G401 (cell line): ENCODE measurements at places on chromosomes 3 and 15.

GRCh38 chr3:196645096-196645495 lies 5.6 kb downstream of the NRROS start:
- DNase-seq = no peak

- DNase-seq = no peak
These were observed 8.9 kb downstream of the MCM2 start for GRCh38 chr3:127606981-127607595.

DNA sequence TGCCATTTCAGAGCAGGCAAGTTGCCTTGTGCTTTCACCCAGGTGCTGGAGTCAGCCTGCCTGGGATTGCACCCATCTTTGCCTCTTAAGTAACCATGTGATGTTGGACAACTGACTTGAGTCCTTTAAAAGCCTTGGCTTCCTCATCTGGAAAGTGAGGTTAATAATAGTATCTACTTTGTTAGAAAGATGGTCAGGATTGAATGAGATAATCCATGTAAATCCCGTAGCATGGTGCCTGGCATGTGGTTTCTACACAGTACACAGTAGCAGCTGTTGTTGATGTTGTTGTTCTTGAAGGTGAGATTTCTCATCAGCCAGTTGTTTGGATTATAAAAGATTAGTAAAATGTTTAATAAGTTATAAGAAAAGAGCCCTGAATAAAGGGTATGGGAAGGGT lies 48.8 kb downstream of the PSMD6 start:
- no peak for DNase-seq

DNA sequence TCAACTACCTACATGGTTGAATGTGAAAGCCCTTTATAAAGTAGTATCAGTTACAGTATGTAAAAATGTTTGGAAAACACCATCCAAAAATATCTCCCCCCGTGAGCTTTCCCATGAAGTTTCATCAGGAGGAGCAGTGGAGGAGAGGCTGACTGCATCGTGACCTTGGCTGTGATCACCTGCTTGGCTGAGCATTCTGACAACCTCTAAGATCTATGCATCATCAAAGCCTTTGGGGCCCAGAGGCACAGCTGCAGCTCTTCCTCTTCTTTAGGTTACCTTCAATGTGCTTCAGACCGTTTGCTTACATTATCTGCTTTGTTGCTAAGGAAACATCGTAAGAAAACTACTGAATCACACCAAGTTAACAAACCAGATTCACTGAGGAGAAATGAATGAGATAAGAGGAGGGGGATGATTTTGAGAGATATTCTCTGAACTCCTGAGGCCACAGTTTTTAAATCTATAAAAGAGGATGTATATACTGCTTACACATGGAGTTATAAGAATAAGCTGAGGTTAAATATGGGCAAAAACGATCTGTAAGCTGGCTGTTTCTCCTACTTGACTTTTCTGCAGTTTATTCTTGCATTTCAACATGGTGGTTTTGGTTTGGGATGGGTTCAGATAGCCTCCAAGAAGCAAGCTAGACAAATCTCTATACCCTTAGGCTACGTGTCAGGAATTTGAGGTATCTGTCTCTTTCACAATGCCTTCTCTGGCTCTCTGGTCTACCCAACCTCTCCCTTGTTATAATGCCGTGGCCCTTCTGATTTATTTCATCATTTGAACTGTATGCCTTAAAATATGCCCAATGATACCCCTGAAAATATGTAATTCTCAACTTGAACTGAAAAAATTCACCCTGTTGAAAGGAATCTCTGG lies 4.0 kb downstream of the GCSAM start:
- no peak for DNase-seq

GRCh38 chr3:122409446-122409845 lies 6.4 kb downstream of the WDR5B start:
- no peak for DNase-seq

DNA sequence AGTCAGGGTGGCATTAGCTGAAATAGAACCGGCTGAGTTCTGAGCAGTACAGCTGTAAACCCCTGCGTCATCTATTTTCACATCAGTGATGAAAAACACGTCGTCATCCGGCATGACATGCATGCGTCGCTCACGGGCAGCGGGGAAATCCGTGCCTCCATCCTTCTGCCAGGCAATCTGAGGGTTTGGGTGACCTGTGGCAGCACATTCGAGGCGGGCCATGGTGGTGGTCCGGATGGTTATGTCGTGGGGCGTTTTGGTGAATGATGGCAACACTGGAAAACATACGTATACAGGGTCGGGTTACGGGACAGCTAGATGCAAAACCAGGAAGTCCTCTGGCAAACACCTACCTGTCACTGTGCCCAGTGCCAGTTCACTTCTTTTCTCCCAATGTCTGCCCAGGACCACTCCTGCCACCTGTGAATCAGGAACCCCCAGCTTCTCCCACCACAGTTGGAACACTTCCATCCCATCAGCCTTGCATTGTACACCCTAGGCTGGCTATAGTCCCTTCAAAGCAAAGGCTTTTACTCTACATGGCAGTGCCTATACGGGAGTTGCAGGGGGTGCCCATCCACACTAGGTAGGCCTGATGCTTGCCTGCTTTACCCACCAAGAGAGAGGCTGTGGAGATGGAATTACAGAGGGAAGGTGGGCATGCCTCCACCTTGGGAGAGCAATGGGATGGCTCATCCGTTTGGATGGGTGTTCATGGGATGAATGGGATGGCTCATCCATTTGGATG lies 116.7 kb downstream of the LRIG1 start:
- no peak for DNase-seq

- no peak for DNase-seq
These were observed 18.0 kb upstream of the SLTM start for GRCh38 chr15:58951388-58952007.

DNA sequence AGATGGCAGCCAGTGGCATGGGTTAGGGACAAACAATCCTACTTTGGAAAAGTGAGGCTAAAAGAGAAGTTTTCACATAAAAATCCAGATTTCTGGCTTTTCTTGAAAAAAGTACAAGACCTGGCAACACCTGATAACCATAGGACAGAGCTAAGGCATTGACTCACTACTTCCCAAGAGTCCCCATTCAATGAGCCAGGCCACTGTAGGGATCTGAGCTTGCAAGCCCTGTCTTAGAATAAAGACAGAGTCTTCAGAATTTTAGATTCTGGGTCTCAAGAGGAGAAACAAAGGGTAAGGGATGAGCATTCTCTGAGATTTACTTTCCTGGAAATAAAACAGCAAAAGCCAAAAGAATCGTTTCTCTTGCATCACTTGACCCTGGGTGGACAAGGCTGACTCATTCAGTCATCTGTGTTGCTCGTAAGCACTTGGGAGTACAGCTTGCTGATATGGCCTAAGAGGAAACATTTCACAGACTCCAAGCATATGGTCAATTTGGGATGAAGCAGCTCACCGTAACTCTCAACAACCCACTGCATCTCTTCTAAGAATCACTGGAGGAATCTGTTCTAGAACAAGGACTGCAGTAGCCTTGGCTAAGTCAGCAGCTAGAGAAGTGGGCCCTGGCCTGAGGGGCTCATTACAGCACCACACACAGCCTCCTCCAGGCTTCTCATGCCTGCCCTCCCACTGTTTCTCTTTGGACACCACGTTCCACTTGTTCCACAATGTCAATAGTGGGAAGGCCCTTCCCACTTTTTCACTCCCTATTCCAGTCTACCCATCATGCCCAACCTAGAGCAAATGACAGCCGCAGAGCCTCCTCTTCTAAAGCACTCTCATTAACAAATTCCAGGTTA lies 86.2 kb downstream of the RFTN1 start:
- DNase-seq = no peak

DNA sequence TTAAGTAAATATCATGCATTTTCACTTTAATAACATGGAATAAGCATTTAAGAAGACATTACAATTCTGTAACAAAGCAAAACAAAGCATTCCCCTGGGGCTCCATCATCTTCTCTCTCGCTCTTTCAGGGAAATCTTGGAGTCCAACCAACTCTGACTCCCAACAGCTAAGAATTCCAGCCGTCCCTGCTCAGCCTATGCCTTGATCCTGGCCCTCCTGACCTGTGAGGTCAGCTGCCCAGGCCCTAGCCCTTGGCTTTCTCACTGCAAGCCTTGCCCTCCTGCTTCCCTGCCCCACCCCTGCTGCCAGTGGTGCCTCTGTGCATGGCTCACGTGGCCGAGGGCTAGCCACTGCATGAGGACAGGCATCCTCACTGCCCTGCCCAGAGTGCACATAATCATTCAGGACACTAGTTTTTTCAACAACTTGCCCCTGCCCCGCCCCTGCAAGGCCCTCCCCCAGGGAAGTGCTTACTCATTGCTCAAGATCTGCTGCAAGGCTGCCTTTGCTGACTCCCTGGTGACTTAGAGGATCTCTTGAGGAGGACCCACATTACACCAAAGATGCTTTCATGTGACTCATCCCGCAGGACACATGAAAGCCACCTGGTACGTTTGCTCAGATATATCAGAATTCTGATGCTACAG lies 37.6 kb downstream of the MTMR10 start:
- no peak for DNase-seq

- no peak for DNase-seq
These were observed 71.7 kb downstream of the RPLP1 start for GRCh38 chr15:69524296-69524695.

GRCh38 chr3:127541320-127541719 lies 49.2 kb downstream of the TPRA1 start:
- DNase-seq = no peak

DNA sequence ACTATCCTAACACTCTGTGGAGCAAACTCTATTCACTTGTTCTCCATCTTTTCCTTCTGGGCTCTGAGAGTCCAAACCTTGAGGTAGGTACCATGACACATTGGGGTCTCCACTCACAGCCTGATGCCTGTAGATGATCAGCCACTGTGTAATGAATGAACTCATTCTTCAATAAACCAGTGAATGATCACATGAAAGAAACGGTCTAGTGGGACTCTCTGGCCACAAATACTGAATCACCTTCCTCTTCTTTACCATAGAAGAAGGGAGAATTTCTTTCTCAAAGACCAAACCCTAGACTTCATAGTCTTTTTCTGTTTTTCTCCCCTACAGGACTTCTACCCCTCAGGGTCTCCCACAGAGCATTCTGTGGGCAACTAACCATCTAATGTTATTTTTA lies 20.5 kb upstream of the ABHD2 start:
- no peak for DNase-seq

DNA sequence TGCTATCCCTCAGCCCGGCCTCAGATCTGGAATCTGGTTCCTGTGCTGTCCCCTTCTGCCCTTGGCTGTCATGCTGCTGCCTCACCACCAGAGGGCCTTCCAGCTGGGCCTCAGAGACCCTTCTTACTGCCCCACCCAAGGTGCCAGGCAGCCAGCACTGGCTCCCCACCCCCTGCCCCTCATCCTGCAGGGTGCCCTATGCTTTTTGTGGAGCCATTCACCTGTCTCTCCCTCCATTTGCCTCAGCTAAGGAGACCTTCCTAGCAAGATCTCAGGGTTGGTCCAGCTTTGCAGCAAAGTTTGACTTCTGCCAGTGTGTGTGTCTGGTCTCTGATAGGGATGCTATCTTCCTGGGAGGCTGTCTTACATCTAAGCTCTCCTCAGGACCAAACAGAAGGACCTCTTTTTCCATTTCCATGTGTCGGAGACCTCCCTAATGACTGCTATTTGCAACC lies 1.9 kb upstream of the VWA5B2 start:
- peak; percentile 30 for DNase-seq

DNA sequence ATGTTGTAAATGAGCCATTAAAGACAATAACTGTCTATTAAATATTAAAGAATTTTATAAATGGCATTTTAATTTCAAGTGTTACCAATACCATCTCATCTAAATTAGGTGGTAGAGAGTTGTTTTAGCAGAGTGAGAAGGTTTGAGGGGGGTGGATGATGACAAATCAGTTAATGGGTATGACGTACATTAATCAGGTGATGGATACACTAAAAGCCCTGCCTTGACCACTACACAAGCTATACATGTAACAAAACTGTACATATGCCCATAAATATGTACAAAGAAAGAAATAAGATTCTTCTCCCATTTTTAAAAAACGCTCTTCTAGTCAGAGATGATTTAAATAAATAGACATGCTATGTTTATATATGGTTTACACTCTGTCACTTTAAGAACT lies 40.0 kb downstream of the TAFA4 start:
- DNase-seq = no peak

DNA sequence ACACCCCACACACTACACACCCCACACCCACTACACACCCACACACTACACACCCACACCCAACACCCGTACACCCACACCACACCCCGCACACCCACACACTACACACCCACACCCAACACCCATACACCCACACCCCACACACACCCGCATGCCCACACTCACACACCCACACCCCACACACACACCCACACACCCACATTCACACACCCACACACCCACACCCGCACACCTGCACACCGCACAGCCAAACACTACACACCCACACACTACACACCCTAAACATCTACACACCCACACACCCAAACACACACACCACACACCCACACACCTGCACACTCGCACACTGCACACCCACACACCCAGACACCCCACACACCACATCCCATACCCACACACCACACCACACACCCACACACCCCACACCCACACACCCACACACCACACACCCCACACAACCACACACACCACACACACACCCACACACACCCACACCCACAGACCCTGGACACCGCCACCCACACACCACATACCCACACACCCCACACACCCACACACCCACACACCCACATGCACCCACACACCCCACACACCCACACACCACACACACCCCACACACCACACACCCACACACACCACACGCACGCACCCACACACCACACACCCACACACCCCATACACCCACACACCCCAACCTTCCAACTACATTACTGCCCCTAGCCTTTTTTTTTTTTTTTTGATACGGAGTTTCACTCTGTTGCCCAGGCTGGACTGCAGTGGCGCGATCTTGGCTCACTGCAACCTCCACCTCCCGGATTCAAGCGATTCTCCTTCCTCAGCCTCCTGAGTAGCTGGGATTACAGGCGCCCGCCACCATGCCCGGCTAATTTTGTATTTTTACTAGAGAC lies 16.9 kb downstream of the CEP19 start:
- no peak for DNase-seq

GRCh38 chr3:188929137-188929536 lies 242.6 kb upstream of the TPRG1 start:
- DNase-seq = peak; percentile 80

- peak; percentile 46 for DNase-seq
These were observed 129.8 kb downstream of the NSMCE3 start for GRCh38 chr15:29139540-29140459.

GRCh38 chr3:161337311-161337710 lies 34.0 kb downstream of the SPTSSB start:
- no peak for DNase-seq

DNA sequence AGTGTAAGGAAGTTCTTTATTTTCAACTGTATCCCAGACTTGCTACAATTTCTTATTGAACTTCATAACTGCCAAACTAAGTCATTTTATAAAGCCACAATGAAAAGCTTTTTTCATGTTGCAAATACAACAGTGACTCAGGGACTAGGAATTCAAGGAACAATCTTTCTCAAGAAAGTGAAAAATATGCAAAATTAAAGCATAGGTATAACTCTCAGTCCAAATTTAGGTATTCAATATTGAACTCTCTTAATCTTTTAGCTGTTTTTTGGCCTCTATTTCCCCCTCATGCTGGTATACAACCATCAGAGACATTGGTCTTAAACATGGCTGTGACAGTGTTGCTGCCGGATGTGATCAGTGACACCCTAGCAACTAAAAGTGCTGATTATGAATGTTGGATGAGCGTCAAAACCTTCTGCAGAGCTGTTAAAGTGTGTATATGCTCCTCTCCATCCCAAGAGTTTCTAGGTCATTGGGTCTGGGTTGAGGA lies 476.9 kb downstream of the ZNF385D start:
- DNase-seq = no peak

GRCh38 chr3:139870000-139870675 lies 64.8 kb upstream of the CLSTN2 start:
- no peak for DNase-seq

GRCh38 chr3:61841111-61841845 lies 279.9 kb downstream of the PTPRG start:
- no peak for DNase-seq
